ENCODE measurements at places on chromosomes 12 and 14.
A peak's percentile ranks its signal among the peaks of the same experiment; 100 is the strongest.

DNA sequence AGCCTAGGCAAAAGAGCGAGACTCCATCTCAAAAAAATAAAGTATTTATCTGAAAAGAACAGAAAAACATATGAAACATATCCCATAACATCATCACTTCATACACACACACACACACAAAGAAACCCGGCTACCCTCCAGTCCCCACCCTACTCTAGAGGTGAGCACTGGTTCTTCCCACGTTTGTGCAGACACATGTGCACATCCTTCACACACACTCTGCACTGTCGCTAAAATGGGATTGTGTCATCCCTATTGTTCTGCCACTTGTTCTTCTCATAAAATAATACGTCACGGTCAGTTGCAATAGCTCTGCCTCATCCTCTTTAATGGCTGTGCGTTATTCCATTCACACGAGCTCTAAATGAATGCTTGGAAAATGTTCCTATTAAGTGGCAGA lies 85.9 kb upstream of the ANO2 start:
- DNase-seq = no peak

DNA sequence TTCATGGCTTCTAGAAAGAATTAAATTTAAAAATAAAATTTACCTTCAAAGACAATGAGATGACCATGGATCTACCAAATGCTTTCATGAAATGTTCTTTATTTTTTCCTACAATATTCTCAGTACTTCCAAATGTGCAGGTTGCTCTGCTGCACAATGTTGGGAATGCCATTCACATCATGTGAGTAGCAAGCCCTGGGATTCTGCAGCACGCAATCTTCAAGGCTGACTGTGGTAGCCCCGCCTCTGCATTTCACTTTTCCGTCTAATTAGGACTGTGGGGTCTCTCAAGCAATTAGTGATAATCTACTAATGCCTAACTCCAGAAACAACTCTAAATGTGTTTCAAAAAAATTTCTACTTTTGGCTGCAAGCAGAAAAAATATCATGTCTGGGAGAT lies 13.7 kb upstream of the NTN4 start:
- no peak for DNase-seq

DNA sequence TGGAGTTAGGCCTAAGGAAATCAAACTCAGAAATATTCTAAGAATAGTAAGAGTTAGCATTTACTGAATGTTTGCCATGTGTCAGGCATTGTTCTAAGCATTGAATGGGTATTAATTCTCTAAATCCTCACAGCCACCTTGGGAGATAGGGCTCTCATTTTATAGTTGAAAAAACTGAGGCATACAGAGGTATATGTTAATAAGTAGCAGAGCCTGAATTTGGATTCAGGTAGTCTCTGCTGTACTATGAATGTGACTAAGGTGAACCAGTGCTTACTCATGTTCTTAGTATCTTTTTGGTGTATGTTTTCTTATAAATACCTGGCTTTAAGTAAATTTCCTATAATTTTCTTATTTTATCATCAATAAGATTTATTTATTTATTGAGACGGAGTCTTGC lies 8.1 kb downstream of the ARF6 start:
- DNase-seq = no peak

GRCh38 chr12:95836185-95836609 lies 22.6 kb upstream of the SNRPF start:
- no peak for DNase-seq

GRCh38 chr12:49345051-49345824 lies 1.4 kb upstream of the DNAJC22 start:
- no peak for DNase-seq

GRCh38 chr14:100975671-100976070 lies 72.1 kb upstream of the RTL1 start:
- DNase-seq = no peak

- no peak for DNase-seq
These were observed 93.6 kb downstream of the ARF6 start for GRCh38 chr14:49986343-49987014.

- no peak for DNase-seq
These were observed 159.5 kb upstream of the TMPO start for GRCh38 chr12:98355933-98356332.

GRCh38 chr12:120224304-120225199 lies 23.6 kb upstream of the RPLP0 start:
- no peak for DNase-seq

GRCh38 chr12:16118586-16118985 lies 158.9 kb downstream of the SLC15A5 start:
- DNase-seq = no peak

- DNase-seq = peak; percentile 9
These were observed 9.7 kb downstream of the CEP170B start for GRCh38 chr14:104874571-104875411.

DNA sequence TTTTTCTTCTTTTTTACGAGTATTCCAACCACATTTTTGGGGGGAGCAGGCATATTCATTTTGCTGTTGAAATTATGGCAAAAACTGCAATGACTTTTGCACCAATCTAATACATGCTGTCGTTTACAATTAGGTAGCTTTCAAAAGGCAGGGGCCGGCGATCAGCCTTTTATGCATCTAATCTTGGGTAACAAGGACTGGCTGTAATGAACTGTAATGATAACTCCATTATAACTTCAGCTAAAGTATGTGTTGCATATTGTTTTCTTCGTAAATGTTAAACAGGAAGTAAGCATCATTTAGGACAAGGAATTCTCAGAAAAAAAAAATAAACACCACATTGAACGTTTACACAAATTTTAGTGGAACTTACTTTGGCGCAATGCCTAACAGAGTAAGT lies 30.3 kb upstream of the KLRF1 start:
- no peak for DNase-seq

GRCh38 chr12:1367331-1368291 lies 226.8 kb downstream of the FBXL14 start:
- no peak for DNase-seq

GRCh38 chr12:99334285-99335056 lies 313.1 kb upstream of the GARIN6 start:
- DNase-seq = no peak

DNA sequence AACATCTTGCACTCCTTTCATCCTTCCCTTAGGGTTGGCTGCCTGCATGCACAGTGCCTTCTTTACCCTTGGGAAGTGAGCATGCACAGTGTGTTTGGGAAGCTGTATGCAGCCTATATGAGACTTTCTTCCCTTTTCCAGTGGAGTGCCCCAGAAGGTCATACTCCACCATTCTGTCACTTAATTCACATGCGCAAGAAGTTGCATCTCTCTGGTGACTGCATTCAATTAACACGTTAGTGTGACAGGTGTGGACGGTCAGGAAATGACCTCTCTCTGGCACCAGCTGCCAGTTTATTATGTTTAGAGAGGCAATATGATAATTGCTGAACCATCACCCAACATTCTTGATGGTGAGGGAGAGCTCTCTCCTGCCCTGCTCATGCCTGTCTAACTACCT lies 770.0 kb downstream of the FLRT2 start:
- DNase-seq = no peak

DNA sequence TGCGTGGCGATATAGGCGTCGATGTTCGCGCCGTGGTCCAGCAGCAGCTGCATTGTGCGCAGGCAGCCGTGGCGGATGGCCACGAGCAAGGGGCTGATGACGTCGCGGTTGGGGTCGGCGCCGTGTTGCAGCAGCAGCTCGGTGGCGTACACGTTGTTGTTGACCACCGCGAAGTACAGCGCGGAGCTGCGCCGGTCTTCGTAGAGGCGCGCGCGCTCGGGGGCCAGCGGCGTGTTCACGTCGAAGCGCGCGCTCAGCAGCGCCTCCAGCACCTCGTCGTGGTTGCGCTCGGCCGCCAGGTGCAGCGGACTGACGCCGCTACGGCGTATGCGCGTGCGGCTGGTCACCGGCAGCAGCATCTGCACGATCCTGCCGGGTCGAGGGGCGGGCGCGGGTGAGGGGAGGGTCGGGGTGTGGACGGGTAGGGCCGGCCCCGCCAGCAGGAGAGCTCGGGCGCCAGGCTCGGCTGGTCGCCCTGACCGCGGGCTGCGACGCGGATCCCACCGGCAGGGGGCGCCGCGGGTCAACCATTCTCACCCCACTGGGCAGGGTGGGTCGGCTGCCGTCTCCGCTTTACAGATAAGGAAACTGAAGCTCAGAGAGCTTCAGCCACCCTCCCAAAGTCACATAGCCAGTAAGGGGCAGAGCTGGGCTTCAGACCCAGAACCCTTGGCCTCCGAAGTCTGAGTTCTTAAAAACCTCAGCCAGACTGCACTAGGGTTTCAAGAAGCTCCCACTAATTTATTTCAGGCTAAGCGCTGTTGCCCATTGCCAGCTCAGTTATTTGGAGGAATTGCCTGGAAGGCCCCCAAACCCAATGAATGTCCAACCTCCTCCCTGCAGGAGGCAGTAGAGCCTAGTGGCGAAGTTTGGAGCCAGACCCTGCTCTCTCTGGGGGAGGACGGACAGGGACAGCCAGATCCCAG lies 12.4 kb downstream of the FAM181A start:
- peak; percentile 91 for DNase-seq

DNA sequence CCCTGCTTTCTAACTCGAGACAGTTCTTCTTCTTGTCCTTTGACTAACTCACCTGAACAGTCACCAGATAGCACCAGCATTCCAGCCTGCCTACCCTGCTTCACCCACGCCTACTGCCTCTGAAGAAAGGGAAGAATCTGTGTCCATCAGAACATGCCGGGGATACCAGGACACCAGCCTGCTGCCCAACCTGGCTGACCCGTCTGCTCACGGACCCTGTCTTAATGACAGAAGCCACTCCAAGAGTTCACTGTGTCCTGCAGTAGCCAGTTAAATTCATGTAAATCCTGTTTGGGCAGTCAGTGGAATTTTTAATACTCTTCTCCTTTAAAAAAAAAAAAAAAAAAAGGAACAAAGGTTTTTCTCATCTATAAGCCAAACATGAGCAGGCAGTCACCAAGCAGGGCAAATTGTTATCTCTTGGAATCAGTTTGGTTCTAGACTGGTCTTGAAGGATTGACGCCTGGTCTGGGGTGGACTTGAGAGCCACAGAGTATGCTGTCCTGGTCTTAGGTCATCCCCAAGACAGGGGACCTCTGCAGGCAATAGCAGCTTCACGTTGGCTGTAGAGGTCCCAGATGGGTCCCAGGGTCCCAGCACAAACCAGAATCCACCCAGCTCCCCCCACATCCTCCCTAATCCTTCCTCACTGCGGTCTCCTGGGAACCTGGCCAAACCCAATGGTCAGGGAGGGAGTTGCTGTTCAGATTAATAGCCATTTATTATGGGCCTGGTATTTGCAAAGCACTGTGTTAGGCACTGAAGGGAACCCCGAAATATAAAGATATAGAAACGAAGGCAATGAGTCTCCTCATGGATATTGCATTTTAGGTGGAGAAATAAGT lies 181.1 kb upstream of the HIF1A start:
- no peak for DNase-seq

- DNase-seq = peak; percentile 76
These were observed 137.5 kb upstream of the CCND2 start for GRCh38 chr12:4135919-4136605.

DNA sequence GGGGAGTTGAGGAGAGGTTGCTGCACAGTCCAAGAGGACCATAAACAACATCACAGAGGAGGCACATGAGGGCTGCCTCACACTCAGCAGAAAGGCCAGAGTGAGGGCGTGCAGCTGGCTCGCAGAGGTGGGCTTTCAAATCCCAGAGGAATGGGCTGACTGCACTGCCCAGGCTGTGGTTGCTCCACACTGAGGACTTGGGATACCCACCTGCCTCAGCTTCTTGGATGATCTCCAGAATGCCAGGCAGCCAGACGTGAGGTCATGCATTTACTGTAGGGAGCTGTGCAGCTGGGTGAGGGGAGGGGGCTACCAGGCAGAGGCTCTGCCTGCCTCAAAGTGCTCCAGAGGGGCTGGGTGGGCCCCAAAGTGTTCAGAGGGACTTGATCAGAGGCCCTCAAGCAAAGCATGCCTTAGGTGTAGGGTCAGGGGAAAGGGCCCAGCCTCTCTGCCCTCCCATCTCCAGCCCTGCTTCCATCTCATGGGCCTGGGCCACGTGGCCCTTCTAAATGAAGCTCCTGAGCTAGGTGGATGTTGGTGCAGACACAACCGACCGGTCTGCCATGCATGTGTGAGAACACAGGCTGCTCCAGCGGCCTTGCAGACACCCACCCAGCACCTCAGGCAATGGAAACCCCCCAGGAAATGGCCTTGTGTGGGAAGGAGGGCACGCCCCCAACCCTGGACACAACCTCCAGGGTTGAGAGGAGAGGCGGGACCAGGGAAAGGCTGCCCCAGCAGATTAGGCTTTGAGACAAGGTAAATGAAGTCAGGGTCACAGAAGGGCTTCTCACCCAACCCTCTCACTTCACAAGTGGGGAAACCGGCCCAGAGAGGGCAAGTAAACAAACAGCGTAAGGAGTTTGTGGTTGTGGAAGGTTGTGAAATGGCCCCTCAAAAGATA lies 90.8 kb downstream of the NTF3 start:
- DNase-seq = no peak

DNA sequence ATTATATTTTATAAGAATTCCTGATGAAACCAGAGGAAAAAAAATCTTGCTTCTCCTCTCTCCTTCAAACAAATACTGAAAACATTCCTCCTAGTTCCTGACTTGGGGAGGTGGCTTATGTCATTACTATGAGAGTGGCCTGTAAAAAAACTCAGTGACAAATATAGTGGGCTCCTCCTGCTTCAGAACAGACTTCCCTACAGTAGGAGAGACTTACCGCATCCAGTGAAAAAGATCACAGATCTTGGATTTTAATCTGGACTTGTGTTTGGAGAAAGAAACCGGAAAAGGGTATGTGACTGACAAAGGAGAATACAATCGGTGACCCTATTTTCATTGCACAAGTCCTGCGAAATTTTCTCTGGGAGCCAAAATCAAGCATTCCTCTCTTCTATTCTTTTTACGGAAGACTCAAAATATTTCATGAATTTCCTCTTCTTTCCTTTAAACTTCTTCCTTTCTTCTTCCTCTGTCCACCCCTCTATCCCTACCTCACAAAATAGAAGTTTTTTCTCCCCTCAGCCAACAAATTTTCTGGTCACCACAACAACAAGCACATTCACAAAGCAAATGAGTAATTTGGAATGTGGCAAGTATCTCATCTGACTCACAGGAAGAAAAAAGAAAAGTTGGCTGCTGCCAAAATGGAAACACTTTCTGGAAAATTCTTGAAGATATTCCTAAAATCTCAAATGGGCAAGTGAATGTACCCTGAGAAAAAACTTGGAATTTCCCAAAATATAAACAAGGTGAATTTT lies 185.1 kb upstream of the CDKN3 start:
- no peak for DNase-seq

DNA sequence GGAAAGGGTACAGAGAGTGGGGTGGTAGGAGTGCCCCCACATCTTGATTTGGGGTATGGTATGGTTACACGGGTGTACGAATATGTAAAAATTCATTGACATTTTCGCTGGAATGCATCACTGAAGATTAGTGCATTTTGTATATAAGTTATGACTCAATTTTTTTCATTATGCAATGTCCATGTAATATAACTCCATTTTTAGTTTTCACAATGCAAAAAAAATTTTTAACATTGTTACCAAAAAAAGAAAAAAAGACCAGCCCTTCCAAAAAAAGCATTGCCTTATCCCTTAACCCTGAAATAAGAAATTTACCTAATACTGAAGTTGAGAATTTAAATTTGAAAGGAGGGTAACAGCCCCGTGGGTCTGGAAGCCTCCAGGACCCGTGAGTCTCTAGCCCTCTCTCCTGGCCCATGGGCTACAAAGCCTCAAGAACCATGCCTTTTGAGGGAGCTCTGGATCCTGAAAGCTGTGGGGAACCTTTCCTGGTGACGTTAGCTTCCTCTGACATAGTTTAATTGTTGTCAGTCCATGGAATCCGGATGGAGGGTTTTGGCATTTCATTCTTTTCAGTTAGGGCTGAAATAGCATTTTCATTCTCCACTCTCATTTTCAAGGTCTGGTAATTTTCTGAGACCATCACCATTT lies 55.6 kb upstream of the ACTN1 start:
- no peak for DNase-seq

All from activated naive CD4-positive, alpha-beta T cell treated with anti-CD3 and anti-CD28 coated beads, Interleukin-2, amount 50 U/mL, for 16 hours (primary cell).